ENCODE measurements at places on chromosomes 5 and 9.

- DNase-seq, result no peak
These were observed 72.8 kb downstream of the CD180 start for GRCh38 chr5:67123819-67124218.

DNA sequence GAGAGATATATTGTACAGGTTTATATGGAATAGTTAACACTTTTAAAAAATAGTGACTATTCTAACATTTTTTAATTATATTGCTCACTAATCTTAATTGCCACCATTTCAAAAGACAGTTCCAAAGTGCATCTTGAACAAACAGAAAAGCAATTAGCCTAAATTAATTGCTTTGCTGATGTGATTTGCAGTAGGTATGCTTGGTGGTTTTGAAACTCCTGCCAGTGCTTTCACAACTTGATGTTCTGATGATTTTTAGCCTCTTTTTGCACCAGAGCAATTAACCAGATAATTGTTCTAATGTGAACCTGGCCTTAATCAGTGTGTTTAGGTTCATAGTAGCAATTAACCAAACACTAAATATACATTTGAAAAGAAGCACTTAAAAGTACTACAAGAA lies 207.6 kb downstream of the FBXL17 start:
- no peak for DNase-seq

DNA sequence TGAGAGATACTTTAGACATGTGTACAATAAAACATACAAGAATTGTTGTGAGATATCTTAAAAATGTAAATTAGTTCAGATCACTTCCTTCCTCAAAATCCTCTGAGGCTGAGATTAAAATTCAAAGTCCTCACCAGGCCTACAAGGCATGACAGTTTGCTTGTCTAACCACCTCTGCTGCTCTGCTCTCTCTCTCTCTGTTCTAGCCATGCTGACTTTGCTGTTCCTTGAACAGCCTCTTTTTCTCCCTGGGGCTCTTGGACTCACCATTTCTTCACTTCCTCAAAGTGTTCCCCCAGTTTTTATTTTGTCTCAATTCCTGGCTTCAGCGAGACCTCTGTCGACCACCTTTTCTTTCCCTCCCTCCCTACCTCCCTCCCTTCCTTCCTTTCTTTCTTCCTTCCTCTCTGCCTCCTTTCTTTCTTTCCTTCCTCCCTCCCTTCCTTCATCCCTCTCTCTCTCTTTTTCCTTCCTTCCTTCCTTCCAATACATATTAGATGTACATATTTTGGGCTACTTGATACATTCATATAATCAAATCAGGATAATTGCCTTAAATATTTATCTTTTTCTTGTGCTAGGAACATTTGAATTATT lies 27.0 kb downstream of the CATSPER3 start:
- DNase-seq, result no peak

DNA sequence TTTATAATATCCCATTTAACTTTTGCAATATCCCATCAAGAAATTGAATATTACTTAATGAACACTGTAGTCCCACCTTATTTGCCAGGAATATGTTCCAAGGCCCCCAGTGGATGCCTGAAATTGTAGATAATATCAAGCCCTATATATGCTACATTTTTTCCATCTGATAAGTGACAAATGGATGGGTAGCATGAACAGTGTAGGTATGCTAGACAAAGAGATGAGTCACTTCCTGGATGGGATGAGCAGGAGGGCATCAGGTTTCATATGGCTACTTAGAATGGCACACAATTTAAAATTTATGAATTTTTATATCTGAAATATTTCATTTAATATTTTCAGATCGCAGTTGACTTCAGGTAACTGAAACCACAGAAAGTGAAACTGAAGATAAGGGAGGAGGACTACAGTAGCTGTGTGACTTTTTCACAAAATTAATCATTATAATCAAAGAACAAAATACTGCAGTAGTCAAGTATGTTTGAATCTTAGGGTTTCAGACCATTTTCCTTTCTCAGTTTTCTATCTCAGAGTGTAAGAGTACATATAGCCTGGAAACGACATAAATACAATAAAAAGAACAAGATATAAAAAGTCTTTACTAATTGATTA lies 636.4 kb upstream of the ARRDC3 start:
- DNase-seq, result no peak

GRCh38 chr9:105039175-105039799 lies 111.3 kb upstream of the ABCA1 start:
- no peak for DNase-seq

- no peak for DNase-seq
These were observed 100.6 kb upstream of the ADAMTS19 start for GRCh38 chr5:129359450-129359849.

GRCh38 chr5:16049761-16050160 lies 129.8 kb downstream of the MARCHF11 start:
- DNase-seq, result no peak

GRCh38 chr9:130088051-130088450 lies 34.3 kb downstream of the GPR107 start:
- DNase-seq, result no peak

GRCh38 chr9:124062172-124062571 lies 50.6 kb downstream of the LHX2 start:
- DNase-seq, result no peak

GRCh38 chr5:111855356-111855755 lies 98.4 kb upstream of the NREP start:
- no peak for DNase-seq

DNA sequence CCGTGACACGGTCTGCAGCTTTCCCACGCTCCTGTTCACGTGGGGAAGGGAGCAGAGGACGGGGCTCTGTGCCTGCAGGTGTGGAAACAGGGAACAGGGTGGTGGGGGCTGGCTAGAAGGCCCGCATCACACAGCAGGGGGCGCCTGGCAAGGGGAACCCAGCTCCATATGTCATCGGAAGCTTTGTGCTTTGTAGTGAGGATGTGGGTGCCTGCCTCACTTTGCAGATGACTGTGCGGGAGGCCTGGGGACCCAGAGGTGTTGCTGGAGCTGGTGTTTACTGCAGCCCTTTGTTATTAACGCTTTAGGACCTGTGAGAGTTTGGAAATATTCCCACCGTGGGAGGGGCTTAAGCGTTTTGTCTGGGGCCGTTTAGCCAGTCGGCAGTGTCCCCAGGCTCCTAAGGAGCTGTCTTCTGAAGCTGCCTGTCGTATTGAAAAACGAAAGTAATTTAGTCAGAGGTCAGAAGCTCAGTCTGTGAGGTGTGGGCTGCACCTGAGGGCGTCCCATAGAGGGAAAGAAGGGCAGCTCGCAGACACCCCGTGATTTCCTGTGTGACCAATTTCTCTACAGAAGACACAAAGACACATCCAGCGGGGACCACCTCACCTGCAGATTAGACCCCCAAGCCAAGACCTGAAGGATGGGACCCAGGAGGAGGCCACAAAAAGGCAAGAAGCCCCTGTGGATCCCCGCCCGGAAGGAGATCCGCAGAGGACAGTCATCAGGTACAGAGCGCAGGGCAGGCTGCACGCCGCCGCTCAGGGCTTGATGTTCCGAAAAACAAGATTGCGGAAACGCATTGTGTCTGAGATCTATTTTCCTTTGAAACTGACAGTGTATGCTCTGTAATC lies 9.1 kb downstream of the MAN1B1 start:
- DNase-seq, result peak; percentile 80

- no peak for DNase-seq
These were observed 1.5 kb downstream of the SMIM32 start for GRCh38 chr5:136191304-136192014.

DNA sequence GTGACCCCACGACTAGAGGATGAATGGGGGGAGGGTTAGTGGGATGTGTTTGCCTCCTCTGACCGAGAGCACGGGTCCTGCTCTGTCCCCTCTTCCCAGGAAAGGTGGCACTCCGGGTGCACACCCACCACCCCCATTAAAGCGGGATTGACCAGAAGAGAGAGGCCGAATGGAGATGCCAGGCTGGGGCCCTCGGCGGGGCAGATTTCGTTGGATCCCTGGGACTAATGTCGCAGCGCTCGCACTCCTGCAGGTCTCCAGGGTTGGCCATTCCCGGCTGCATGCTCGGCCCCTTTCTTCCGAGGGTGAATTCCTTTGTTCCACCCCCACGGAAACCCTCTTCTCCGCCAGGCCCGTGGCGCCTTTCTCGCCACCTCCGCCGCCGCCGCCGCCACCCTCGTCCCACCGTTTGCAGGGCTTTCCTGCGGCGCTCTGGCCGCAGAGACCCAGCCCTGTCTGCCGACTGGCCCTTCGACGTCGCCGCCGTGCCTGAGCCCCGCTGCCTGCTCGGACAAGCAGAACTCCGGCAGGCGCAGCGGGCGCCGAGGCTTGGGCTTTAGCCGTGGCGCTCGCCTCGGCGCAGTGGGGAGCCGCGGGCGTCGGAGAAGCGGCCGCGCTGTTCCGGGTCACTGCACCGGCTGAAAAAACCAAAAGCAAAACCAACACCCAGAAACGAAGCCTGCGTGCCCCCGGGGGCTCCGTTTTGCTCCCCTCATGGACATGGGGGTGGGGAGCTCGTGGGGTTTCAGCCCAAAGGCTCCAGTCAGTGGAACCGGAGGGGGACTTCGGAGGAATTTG lies 11.8 kb downstream of the LMX1B start:
- no peak for DNase-seq

- no peak for DNase-seq
These were observed 829.1 kb downstream of the PTPRD start for GRCh38 chr9:9783711-9784110.

- no peak for DNase-seq
These were observed 2.9 kb downstream of the PIP5K1B start for GRCh38 chr9:68707801-68708488.

- DNase-seq, result no peak
These were observed 246.3 kb downstream of the COX7C start for GRCh38 chr5:86864051-86864450.

- no peak for DNase-seq
These were observed 112.9 kb downstream of the ST8SIA4 start for GRCh38 chr5:100790170-100790665.

DNA sequence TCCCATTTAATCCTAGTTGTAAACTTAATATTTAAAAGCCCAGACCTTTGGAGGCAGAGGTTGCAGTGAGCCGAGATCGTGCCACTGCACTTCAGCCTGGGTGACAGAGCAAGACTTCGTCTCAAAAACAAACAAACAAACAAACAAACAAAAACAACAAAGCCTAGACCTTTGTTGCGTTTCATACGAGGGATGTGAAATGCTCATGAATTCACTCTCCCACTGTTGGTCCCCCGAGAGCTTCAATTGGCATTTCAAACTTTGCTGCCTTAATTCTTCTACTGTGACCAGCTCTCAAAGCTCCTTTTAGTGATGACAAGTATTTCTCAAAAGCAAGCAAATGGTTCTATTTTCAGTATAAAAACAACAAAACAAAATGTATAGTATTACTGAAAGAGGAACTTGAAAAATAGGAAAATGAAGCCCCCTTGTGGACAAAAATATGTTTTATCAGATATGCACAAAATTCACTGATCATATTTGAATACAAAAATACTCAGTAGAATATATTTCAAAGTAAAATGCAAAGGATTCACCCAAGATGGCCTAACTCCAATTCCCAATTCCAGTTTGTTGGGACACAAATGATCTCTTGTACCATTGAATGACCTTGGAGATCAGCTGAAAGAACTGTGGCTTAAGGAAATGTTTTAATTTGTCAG lies 140.4 kb downstream of the ESM1 start:
- no peak for DNase-seq

GRCh38 chr5:61614606-61615005 lies 282.5 kb downstream of the ZSWIM6 start:
- DNase-seq, result no peak

DNA sequence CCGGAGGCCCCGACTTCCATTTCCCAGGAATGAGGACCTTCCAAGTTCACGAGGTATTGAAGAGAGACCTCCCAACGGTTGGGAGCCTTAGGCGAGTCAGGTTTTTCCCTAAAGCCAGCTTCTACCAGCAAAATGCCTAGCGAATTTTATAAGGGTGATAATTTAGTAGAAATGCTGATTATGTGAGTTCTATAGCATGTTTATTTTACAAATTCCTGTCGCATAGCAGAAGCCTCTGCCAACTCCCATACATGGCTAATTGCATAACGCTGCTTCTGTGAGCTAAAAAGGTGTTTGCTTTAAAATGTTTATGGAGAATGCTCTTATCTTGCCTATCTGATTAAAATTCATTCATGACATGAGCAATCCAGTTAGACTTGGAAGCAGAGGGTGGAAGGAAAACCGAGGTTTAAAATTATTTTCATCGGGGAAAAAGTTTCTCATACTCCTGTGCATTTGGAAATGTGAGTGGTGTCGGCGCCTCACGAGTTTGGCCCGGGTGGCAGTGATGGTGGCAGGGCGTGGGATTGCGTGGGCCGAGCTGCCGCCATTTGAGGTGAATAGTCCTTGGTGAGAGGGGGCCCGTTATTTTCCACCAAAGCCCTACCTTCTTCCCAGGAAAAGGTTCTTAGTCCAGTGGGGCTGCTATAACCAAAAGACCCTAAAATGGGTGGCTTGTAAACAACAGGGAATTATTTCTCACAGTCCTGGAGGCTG lies 104.4 kb upstream of the FCN2 start:
- DNase-seq, result no peak

GRCh38 chr5:128965638-128966302 lies 482 bp downstream of the SLC27A6 start:
- no peak for DNase-seq

- DNase-seq, result no peak
These were observed 45.7 kb downstream of the DPYSL3 start for GRCh38 chr5:147464211-147464610.

- DNase-seq, result no peak
These were observed 186.3 kb upstream of the TUSC1 start for GRCh38 chr9:25864509-25864908.

- no peak for DNase-seq
These were observed 24.4 kb upstream of the ZSWIM6 start for GRCh38 chr5:61307611-61308010.

All from activated T-helper 9 cell treated with anti-CD3 and anti-CD28 coated beads, Interleukin-2, amount 50 U/mL, for 16 hours (primary cell).